Activated CD4-positive, alpha-beta T cell treated with anti-CD3 and anti-CD28 coated beads, Interleukin-2, amount 10 ng/mL, durations not matched to agents 7 days and 5 days (primary cell): ENCODE measurements at places on chromosomes 4 and X.

- no peak for DNase-seq
These were observed 214.5 kb upstream of the S100G start for GRCh38 chrX:16435399-16435986.

DNA sequence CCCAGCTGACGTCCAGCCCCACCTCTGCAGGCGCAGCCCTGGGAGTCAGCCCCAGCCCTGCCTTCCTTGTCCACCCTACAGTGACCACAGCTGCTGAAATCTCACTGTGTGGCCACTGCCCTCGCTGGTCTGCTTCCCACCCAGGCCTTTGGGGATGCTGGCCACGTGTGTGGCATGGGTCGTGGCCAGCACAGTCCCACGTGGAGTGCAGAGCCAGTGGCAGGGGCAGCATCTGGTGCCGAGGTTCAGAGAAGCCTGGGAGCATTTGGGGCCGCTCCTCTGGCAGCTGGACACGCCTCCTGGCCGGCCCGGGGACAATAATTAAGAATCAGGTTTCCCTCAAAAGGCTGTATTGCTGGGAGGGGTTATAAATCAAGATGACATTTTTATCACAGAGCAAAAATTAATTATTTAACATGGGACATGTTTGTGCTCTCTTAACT, 92.1 kb downstream of the HMX1 start:
- no peak for DNase-seq

DNA sequence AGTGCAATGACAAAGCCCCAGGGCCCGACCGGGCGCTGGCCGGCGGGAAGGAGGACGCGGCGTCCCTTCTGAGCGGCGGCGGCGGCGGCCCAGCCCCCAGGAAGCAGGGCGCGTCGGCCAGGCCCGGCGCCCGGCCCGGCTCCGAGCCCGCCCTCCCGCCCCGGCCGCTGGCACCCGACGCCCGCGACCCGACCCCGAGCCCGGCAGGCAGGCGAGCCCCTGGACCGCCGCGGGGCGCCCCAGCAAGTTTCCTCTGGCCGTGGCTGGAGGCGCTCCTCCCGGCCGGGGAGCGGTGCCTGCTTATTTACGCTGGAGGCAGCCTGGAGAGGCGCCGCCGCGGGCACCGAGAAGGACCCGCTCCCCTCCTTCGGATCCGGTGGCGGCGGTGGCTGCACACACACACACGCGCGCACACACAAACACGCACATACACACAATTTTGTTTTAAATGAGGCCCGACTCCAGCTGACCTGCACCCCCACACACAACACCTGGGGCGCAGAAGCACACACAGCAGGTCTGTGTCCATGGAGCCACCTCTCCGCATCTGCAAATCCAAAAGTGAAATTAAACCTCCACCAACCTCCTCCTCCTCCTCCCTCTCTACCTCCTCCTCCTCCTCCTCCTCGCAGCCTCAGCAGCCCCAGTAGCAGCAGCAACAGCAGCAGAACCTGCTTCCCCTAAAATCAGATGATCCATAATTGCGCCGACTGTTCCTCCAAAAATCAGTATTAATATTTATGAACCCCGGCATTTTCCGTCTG, 669 bp downstream of the IRF2 start:
- peak; percentile 68 for DNase-seq

- DNase-seq = no peak
These were observed 29.3 kb upstream of the PAGE4 start for GRCh38 chrX:49799828-49800227.

- DNase-seq = peak; percentile 39
These were observed 96.9 kb downstream of the CLNK start for GRCh38 chr4:10587697-10588096.

DNA sequence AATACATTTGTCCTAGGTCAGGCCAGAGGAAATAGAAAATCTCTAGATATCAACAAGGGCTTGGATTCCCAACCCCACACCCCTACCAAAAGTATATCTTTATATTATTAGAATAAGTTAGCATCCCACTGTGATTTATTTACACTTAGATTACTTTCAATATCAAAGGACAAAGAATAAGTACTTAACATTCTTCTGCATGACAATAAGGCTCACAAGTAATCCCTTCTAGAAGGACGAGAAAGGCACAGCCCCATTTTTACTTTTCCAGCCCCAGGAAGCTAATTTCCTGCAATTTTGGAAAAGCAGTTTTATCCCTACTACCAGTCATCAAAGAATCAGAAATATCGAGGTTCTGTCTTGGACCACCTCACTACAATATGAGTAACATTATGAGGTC, 14.1 kb upstream of the SLITRK2 start:
- DNase-seq = no peak

DNA sequence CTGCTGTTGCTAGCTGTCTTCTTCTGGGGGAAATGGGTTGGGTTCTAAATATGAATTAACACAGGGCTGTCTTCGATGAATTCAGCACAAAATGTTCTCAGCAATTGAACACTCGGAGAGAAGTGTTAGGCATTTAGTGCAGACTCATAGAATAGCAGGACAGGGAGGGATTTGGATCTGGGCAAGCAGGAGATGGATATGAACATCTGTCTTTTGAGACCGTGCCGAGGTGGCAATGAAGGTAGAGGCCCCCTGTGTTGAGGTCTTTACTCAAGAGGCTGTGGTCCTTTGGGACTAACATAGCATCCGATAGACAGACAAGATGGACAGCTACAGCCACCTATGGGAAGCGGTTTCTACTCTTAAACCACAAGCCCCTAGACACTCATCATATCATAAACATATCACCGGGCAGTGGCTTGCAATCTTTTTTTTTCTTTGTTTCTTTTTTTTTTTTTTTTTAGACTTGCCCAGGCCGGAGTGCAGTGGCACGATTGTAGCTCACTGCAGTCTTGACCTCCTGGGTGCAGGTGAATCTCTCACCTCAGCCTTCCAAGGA, 6.7 kb downstream of the CD99 start:
- DNase-seq = no peak

- DNase-seq = no peak
These were observed 14.7 kb downstream of the FAM193A start for GRCh38 chr4:2551118-2551517.
